CMK (cell line): ENCODE measurements at places on chromosomes 1 and 21.

DNA sequence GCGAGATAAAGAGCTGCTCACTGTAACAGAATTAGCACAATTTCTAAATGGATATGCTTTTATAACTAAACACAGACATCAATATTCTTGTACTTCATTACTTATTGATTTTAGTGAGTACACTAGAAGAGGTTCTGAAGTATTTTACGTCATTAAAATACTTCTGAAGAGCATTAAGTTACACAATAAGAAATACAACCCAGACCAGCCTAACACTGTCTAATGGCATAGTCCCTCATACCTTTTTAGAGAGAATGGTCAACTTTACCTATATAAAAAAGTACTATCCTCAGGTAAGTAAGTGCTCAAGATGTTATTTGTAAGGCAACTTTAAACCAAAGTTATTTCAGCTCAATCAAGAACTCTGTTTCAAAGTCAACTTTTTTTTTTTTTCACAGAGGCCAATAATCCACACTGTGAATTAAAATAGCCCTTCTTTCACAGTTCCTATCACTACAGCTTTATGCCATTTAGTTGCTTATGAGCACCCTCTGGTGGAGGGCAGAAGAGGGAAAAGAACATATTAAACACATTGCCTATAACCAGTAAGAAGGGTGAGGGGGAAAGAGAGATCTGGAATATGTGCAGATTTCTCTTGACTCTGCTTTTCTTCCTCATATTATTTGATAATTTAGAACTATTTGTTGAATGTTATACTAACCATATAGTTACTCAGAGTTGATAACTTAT, 182.1 kb upstream of the DMRTA2 start:
- peak; percentile 18 for DNase-seq

GRCh38 chr1:40877698-40878097, 15.5 kb upstream of the CITED4 start:
- no peak for DNase-seq

DNA sequence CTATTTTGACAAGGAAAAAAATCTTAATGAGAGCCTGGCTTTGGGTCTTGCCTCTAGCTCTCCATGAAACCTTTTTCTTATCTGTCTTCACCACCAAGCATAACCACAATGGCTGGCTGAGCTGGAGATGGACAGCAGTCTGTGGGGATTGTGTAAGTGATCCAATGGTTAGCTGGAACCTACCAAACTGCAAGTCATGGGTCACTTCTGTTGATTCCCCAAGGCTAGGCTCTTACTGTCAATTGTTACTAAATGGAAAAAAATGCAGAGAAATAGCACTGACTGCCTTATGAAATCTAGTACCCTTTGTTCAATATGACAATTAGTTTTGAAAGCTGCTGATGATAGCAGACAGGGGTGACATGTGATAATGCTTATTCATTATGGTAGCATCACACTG, 359.0 kb downstream of the ST6GALNAC3 start:
- DNase-seq = peak; percentile 11

- DNase-seq = no peak
These were observed 6.8 kb downstream of the CYP4X1 start for GRCh38 chr1:47030170-47030805.

DNA sequence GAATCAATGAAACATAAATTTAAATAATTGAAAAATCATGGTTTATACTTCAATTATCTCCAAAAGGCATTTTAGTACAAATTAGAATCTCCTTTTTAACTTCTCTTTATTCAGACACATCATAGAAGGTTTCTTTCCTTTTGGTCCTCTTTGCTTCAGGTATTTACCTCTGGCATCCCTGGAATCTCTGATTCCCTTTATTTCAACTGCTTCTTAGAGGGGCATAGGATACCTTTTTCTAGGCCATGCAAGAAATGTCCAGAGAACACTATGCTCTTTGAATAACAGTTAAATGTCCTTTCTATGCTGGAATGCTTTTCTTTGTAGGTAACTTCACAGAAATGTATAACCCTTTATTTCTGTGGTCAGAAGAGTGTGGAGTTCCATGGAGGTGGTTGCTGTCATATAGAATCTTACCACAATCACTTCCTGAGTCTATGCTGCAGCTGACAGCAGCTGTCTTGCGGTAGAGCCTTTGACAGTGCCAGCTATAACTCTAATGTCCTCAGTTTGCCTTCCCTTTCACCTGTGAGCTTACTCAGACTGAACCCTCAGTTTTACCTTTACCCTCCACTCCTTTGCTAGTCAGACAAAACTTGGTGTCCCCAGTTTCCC, 8.6 kb downstream of the LAMC2 start:
- no peak for DNase-seq

- DNase-seq = no peak
These were observed 83.4 kb upstream of the ACTL8 start for GRCh38 chr1:17671741-17672140.

DNA sequence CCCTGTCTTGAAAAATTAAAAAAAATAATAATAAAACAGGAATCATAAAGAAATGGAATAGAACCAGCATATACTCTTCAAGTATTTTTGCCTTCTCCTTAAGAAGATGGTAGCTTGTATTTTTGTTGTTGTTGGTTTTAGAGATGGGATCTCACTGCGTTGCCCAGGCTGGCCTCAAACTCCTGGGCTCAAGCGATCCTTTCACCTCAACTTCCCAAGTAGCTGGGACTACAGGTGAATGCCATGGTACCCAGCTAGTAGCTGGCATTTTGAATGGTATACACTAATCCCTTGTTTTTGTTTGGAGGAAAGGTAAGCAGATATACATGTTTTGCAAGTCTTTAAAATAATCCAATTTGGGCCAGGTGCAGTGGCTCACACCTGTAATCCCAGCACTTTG, 34.7 kb upstream of the ERO1B start:
- no peak for DNase-seq

GRCh38 chr1:234114648-234115307, 210.3 kb downstream of the SLC35F3 start:
- no peak for DNase-seq

DNA sequence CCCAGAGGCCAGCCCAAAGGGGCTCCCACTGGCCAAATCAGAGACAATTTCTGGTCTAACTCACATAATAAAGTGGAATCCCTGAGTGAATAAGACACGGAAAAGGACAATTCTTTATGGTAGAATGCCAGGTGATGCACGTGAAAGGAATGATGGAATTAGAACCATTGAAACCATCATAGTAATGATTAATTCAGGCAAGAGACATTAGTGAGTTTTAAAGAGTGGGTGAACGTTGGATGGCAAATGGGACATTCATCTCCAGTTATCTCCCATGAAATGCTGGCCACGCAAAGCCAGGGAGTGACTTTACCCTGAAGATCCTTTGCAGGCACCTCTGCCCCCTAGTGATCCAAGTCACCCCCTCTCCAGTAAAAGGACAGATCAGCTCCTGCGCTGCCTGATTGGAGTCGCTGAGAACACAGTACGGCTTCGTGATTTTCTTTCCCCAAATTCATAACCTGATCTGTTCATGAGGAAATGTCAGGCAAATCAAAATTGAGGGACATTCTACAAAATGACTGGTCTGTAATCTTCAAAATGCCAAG, 87.5 kb downstream of the AJAP1 start:
- no peak for DNase-seq

GRCh38 chr1:109984456-109985246, at the start of gene AHCYL1:
Gene AHCYL1, plus strand, starts transcription at chr1:109984765. Its CDS starts 288 bp downstream, at chr1:109985053.
- peak; percentile 97 for DNase-seq

- no peak for DNase-seq
These were observed 36.1 kb downstream of the DNTTIP2 start for GRCh38 chr1:93842750-93843500.

DNA sequence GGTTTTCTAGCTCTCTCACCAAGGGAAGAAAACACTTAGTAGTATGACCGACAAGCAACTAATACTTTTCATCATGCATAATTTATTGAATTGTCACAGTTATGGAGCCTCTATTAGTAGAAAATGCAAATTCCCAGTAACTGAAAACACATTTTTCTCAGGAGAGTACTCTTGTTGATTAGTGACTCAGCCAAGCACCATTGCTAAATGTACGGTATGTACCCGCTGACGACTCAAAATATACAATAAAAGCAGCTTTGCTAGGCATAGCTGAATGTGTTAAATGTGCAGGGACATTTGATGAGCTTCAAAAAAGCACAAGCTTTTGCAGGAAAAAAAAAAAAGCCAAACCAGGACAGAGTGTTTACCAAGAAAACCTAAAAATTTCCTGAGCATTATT, 63.9 kb downstream of the WDR64 start:
- no peak for DNase-seq

DNA sequence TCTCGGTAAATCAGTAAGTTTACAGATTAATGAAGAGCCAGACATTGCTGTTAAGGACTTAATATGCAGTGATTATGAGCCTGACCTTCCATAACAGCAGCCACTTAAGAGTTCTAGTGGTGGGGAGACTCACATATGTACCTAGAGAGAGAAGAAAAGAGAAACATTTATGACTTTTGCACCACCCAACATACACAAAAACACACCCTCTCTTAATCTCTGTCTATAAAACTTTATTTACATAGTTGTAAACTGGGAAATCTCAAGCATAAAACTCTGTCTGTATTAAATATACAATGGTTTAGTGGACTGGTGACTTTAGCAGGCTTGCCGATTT, 347.4 kb upstream of the ADGRL2 start:
- no peak for DNase-seq

DNA sequence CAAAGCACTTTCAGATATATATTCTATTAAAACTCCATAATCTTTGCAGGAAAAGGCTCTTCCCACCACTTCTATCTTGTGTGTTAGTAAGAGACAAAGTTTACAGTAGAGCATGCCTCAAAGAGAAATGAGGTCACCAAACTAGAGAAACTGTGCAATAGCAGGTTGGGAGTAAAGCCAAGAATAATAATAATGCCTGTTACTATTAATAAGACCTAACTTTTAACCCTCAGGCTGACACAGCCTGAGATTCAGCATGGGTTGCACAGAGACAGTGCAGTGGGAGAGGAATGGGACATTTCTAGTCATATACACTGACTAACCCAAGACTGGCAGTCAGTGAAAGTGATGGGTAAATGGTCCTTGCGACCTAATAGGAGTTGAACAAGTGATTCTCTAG, 320.2 kb upstream of the NFIA start:
- DNase-seq = no peak

DNA sequence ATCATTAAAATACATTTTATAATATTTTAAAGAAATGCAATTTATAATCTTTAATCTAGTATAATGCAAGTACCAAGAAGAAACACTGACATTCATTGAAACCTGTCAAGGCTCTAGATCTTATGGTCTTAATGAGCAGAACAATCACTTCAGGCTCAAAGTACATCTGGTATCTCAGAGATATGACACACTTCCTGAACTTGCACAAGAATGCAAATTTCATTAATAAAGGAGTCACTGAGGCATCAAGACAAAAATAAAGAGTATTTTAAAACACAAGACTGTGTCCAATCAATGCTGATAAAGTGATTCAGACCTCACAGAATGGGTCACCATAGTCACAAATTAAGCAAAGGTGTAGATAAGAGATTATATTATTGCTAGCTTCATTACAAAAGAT, 178.1 kb downstream of the AK5 start:
- DNase-seq = no peak

DNA sequence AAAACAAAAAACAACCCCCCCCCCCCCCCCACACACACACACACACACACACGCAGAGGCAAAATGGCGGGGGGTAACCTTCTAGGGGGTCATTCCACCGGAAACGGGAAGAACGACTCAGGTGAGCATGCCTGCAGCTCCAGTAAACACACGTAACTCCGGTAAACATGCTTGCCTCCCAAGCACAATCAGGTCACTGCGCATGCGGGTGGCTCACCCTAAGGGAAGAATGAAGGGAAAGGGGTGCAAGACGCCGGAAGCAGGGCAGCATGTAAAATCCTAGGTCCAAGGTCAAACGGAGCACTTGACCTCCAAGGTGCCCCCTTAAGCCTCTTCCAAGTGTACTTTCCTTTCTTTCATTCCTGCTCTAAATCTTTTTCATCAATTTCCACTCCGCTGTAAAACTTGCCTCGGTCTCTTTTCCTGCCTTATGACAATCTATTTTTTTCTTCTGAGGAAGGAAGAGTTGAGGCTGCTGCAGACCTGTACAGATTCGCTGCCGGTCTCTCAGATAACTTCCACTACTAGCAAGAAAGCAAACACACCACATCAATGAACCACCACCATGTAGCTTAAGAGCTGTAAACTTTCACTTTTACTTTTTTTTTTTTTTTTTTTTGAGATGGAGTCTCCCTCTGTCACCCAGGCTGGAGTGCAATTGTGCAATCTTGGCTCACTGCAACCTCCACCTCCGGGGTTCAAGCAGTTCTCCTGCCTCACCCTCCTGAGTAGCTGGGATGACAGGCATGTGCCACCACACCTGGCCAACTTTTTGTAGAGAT, 21.0 kb upstream of the CBR3 start:
- DNase-seq = no peak

- no peak for DNase-seq
These were observed 192.1 kb upstream of the DAB1 start for GRCh38 chr1:57615956-57616355.

GRCh38 chr1:84853741-84854721, 39.0 kb downstream of the LPAR3 start:
- no peak for DNase-seq

GRCh38 chr1:15816674-15817073, 9.2 kb upstream of the UQCRHL start:
- DNase-seq = no peak

DNA sequence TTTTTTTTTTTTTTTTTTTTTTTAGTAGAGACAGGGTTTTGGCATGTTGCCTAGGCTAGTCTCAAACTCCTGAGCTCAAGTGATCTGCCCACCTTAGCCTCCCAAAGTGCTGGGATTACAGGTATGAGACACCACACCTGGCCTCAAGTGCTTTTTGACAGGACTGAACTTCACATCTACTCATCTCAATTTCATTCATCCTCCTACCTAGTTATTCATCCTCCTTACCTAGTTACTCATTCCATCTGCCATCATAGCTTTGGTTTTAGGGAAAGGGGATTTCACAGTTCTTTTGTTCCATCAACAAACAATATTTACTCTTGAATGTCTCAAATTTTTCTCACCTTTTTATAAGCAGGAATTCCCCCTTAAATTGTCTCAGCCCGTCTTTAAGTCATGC, 38.6 kb upstream of the RALGPS2 start:
- no peak for DNase-seq

DNA sequence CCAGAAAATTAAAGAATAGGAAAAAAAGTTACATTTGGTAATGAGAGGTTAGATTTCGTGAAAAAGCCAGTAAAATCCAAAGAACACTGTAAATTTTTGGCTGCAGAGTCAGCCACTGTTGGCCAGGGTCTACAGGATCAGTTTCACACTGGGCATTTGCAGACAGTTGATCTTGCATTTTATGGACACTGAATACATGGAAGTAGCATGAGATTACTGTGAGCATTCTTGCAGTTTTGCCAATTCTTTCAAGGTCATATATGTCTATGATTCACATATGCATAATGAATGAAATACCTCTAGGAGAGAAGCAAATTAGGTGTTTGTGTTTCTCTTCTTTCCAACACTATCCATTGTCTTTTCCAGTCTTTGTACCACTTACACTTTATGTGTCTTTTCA, 200.8 kb upstream of the DPYD start:
- DNase-seq = no peak

DNA sequence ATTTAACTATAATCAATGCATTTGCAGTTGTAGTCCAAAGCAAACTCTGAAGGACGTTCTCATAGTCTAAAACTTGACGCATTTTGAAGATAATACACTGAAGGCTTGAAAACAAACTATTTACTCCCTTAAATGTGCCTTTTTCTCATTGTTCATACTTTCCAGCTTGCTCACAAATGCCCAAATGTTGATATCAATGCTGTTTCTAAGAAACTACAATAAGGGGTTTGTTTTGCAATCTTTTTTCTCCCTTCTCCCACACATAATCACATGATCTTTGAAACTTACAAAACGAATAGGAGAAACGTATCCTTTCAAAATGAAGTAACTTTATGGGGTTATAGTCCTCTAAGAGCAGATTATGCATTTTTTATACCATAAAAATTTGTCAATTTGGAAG, 508.7 kb downstream of the DPYD start:
- DNase-seq = no peak
